ENCODE measurements at places on chromosomes 1 and 21.

- DNase-seq, result peak; percentile 40
Measured at GRCh38 chr1:224851210-224851847, 78.1 kb upstream of the DNAH14 start.

DNA sequence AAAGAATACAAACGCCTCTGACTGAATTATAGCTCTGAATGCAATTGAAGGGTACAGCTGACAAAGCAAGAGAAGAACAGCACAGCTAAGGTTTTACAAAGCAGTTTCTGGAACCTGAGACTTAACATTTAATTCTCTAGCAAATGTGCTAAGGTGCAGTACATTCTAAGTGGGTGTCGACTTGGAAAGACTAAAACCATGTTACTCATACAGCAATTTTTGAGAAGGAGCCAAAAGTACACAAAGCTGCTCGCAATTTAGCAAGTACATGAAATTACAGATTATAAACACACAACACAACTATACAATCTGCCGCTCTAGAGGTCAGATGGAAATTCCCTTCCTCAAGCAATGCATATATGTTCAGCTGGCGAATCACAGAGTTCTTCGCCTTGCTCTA is 121.9 kb downstream of the TIAM1 start:
- DNase-seq, result no peak

- no peak for DNase-seq
Measured at GRCh38 chr1:16243215-16243610, 6.2 kb upstream of the CPLANE2 start.

- DNase-seq, result no peak
Measured at GRCh38 chr1:57363643-57364042, 60.2 kb downstream of the DAB1 start.

GRCh38 chr1:38941093-38941492 is 537 bp downstream of the RHBDL2 start:
- no peak for DNase-seq

DNA sequence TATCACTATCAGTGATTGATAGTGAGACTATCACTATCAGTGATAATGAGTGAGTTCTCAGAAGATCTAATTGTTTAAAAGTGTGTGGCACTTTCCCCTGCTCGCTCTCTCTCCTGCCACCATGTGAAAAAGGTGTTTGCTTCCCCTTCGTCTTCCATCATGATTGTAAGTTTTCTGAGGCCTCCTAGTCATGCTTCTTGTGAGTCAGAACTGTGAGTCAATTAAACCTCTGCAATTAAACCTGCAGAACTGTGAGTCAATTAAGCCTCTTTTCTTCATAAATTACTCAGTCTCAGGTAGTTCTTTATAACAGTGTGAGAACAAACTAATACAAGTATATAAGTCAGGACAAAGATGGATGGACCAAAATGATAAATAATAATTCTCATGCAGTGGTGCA is 7.0 kb upstream of the IL23R start:
- peak; percentile 33 for DNase-seq

- no peak for DNase-seq
Measured at GRCh38 chr1:46203738-46204405, 738 bp downstream of the LURAP1 start.

GRCh38 chr1:221118176-221118937 is 239.1 kb downstream of the HLX start:
- DNase-seq, result no peak

DNA sequence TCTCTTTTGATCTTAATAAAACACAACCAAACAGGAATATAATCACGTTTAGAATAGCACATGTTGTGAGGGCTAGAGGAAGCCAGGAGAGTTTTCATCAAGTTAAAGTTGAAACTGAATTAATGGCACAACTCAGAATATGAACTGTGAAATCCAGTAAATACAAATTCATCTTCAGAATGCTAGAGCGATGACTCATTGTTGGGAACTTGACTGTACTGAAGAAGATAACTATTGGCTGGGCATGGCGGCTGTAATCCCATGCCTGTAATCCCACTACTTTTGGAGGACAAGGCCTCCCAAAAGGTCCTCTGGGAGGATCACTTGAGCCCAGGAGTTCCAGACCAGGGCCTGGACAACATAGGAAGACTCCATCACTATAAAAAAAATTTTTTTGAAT is 8.8 kb downstream of the SYF2 start:
- DNase-seq, result no peak

DNA sequence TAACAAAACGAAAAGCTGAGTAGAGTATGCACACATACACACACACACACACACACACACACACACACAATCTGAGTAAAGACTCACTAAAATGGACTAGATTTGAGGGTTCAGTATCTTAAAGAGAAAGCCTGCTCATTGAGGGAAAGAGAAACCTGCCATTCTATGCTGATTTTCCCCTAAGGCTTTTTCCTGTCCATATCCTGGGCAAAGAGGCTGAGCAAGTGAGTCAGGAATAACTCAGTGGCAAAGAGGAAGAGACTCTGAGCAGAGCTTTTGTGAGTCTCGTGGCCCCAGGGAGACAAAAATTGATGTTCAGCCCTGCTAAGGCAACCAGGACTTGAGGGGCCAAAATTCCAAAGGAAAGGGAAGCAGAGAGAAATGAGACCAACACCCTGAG is 37.3 kb upstream of the RUNX1 start:
- DNase-seq, result no peak

- DNase-seq, result peak; percentile 31
Measured at GRCh38 chr1:190759807-190760206, 282.1 kb upstream of the BRINP3 start.

DNA sequence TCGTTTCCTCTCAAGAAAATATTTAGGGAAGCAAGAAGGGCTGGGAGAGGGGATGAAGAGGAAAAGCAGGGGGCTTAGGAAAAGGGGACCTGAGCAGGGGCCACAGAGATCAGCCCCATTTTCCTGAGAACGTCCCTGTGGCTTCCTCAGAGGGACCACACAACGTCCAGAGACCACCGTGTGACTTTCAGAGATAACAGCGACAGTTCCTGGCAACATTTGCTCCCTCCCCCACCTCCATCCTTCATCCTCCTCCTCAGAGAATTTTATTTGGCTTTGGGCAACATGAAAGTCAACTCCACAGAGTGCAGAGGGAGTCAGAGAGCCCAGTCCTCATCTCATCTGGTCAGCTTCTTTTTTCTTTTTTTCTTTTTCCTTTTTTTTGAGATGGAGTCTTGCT is 50.9 kb downstream of the RUNX1 start:
- peak; percentile 46 for DNase-seq

DNA sequence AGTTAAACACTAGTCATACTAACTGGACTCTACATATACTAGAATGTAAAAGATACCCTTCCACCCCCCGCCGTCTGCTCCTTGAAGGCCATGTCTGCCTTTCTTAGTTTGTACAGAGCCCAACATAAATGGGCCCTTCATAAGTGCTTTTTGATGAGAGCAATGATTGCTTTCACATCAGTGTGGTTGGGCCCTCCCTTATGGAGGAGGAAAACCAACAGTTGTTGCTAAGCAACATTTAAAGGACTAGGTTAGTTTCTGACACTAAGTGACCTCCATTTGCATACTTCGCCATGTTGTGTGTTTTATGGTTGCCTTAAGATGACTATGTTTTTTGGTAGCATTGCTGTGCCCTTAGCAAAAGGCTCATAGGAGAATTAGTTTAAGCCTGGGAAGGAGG is 182.0 kb upstream of the SGIP1 start:
- DNase-seq, result peak; percentile 70

DNA sequence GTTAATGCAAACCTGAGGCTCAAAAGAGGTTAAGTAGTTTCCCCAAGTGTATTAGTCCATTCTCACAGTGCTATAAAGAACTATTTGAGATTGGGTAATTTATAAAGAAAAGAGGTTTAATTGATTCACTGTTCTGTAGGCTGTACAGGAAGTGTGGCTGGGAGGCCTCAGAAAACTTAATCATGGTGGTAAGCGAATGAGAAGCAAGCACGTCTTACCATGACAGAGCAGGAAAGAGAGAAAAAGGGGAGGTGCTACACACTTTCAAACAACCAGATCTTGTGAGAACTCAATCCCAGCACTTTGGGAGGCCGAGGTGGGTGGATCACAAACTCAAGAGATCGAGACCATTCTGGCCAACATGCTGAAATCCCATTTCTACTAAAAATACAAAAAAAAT is 38.5 kb upstream of the RXRG start:
- no peak for DNase-seq

DNA sequence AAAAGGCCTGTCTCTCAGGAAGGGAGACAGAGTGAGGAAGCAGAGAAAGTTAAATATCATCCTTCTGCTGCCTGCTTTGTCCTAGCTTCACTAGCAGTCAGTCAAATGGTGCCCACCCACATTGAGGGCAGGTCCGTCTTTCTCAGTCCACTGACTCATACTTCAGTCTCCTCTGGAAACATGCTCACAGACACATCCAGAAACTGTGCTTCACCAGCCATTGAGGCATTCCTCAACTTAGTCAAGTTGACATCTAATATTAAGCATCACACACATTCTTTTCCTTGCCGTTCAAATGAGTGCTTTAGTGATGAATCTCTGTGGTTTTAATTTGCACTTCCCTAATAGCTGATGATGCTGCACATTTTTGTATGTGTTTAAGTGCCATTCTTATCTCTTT is 777.8 kb upstream of the PRMT6 start:
- DNase-seq, result no peak

DNA sequence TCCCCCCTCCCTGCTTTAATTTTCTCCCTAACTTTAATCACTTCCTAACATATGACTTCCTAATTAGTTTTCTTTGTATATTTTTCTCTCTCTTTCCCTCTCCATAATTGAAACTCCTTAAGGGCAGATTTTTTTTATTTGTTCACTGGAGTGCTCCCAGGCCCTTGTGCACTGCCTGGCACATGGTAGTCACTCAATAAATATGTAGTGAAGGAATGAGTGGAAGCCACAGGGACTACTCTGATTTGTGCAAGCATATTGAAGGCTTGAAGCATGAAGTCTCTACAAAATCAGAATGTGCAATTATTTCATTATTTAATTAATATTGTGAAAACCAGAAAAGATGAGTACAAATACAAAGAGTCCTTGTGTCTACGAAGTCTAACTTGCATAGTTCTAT is 41.5 kb downstream of the SNX7 start:
- no peak for DNase-seq

- no peak for DNase-seq
Measured at GRCh38 chr1:81594206-81594605, 206.5 kb upstream of the ADGRL2 start.

DNA sequence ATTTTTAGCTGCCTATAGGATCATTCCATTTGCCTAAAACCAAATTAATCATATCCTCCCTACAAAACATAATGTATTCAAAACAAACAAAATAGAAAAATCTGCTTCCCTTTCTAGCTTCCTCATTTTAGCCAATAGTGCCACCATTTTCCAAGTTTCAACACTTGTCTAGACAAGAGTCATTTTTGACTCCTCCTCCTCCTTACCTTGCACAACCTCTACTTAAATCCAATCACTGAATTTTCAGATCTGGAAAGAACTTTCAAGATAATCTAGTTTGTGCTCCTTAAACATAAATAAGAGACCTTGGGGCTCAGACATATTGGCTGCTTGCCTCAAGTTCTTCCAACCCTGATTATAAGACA is 7.4 kb downstream of the STX6 start:
- DNase-seq, result peak; percentile 87

- DNase-seq, result no peak
Measured at GRCh38 chr1:59318271-59318860, 21.5 kb downstream of the FGGY start.

- no peak for DNase-seq
Measured at GRCh38 chr1:198276241-198276640, 119.4 kb downstream of the NEK7 start.

GRCh38 chr1:20187813-20188454 is 1.6 kb upstream of the PLA2G2C start:
- peak; percentile 32 for DNase-seq

DNA sequence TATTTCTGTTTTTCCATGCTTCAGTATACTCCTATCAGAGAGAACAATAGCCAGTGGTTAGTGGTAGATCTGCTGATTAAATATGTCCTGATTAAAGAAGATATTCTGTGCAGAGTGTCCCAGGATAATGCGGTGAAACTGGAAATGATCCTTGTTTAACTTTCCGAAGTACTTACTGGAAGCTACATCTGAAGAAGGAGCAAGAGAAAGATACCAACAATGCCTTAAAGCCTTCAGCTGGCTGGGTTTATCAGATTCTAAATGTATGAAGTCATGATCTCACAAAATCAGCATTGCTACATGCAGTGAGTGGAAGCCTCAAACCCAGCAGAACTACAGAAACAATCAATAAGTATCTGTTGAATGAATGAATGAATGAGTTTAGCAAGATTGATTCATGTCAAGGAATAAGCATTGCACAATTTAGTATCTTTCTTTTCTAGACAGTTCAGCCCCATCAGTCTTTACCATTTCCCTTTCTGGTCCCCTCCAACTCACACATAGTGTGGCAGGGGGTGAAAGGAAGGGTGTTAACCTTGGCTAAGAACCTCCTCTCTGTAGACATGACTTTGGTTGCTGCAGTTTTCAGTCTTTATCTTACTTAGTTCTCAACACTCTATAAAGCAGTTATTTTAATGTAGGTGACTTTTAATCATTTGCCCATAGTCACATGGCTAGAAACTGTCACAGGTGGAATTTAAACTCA is 24.7 kb upstream of the DNASE2B start:
- DNase-seq, result no peak

DNA sequence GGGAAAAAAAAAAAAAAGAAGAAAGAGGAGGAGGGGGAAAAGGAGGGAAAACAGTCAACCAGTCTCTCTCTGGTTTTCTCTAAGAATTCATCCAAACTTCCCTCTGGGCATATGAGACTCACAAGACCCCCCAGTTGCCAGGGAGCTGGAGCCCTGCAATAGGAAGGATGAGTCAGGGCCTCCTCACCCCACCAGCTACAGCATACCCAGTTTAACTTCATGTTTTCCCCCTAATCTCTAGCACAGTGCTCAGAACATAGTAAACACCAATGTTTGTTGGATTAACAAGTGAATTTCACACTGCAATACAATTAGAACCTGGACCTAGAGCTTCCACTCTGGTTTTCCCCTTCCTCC is 7.8 kb downstream of the F11R start:
- DNase-seq, result peak; percentile 77

DNA sequence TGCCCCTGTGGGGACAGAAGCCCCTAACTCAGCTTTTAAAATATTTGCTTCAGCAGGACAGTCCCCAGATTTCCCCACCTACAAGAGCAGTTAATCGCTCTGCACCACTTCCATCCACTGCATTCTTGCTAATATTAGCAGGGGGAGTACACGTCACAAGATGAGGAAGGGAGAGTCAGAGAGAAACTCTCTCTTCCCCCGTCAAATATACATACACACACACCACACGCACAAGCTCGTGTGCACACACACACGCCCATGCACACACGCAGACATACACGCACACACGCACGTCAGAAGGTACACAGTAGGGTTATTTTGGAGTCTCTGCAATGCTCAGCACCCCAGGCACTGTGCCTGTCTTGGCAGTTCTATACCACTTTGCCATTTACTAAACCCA is 2.1 kb downstream of the CLCA1 start:
- no peak for DNase-seq

- no peak for DNase-seq
Measured at GRCh38 chr1:185144233-185144632, 12.5 kb downstream of the TRMT1L start.

DNA sequence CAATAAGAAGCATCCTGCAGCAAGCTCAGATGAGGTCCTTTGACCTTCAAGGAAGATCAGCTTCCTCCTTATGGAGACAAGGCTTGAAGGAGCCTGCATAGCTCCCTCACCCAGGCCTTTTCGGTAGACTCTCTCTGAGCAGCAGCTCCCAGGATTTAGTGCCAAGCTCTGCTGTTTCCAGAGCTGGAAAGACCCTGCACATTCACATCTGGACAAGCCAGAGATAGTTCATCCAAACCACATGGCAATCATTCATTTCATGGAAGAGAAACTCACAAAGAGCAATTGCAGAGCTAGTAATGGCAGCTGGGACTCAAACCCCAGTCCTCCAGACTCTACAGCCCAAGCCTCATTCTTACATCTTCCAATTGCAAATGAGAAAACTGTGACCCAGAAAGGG is 76.4 kb upstream of the EDN2 start:
- no peak for DNase-seq
